Fibroblast of the aortic adventitia (primary cell): ENCODE measurements at places on chromosomes 16 and 17.

DNA sequence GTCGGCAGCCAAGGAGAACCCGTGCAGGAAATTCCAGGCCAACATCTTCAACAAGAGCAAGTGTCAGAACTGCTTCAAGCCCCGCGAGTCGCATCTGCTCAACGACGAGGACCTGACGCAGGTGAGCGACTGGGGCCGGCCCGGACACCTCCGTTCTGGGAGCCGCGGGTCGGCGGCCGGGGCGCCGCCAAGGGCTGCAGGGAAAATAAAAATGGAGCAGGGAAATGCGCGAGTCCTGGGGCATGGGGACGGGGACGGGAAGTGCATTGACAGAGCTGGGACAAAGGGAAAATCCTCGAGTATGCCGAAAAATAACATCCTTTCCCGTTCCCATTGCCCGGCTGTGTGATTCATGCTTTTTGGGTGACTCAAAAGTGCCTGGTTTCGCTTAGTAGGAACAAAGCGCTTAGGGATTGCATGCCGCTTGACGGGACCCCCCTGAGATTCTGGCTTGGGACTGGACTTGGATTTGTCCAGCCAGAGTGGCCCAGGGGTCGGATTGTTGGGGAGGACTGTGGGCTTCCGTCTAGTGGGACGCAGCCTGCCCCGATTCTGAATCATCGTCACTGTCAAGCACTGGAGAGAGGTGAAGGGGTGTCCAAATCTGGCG, 699 bp downstream of the MPRIP start:
- DNase-seq, result peak; percentile 57

DNA sequence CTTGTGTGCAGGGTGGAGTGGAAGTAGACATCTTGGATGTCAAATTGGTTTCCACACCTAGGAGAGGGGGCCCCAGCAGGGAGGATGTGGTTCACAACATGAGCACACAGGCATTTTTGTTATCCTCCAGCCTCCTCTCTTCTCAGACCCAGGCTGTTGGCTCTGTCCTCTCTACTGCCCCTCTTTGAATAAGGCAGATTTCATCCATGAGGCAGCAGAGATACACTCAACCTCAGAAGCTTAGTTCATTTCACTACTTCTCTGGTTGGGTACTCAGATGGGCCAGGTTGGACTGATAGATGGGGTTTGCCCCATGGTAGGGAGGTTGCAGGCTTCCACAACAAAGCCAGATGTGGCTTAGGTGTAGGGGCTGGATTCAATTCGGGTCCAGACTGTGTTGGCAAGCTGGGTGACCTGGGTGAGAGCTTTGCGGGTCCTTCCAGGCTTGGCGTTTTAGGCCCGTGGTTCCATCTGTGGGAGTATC, 22.2 kb upstream of the NFATC3 start:
- DNase-seq, result no peak

- no peak for DNase-seq
Observed at GRCh38 chr16:85473909-85474620, 139.1 kb upstream of the GSE1 start.

- peak; percentile 32 for DNase-seq
Observed at GRCh38 chr16:77732241-77732946, 10.1 kb downstream of the NUDT7 start.

DNA sequence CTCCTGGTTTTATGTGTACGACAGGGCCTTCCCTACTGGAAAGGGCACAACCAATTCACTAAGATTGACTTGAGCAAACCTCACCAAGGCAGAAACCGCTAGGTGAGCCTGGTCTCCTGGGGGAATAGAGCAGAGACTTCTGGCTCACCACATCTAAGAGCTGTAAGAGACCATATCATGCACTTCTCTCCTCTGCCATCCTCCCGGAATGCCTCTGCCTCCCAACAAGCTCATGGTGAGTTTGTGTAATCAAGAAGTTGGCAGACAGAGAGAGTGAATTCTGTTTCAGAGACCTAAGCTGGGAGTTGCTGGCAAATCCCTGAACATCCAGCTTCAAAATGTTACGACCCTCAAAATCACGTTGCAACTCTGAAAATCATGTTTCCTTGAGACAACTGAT, 154.8 kb downstream of the SLC39A11 start:
- peak; percentile 10 for DNase-seq

DNA sequence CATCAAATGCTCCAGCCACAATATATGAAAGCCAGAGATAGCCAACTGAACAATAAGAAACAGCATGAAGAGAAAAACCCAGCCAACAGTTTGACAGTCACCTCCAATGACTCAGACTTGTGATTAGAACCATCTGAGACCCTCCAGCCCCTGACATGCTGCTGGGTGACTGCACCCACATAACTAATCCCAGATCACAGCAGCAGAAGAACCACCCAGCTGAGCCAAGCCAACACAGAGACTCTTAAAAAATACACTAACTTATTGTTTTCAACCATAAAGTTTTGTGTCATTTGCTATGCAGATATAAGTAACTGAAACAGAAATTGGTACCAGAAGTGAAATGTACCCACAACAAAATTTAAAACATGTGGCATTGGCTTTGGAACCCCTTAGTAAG, 314.3 kb upstream of the DYNLRB2 start:
- no peak for DNase-seq

DNA sequence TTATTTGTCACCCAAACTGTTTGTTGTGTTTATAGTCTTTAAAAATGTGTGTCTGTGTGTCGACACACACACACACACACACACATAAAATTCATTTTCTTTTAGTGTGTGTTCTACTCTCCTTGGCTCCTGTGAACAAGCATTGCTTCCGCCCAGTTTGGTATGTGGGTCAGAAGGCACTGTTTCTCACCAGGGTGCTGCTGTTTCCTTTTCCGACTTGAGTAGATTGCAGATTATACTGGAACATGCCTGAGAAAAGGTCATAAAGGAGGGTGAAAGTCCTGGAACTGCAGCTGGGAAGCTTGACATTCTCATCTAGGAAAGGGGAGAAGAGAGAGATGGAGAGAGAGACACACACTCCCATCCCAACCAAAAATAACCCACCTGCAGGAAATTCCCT, 330.3 kb downstream of the BCAS3 start:
- no peak for DNase-seq
